Hindlimb muscle (tissue), 1 donor: ENCODE measurements at places on chromosomes 1 and 21. TPM values are rescaled to one million over a fixed set of nuclear protein-coding genes. Genes with fewer than 3 reads are reported as not detected.

The CFHR2 gene
- not detected for polyA plus RNA-seq

The FNDC10 gene
- polyA plus RNA-seq, result 3.0 TPM

The RHBDL2 gene
- polyA plus RNA-seq, result 0.76 TPM

The CFAP45 gene
- 0.40 TPM for polyA plus RNA-seq

The MRPL24 gene
- 64.6 TPM for polyA plus RNA-seq

The C8B gene
- polyA plus RNA-seq, result not detected

The SELL gene
- polyA plus RNA-seq, result 2.6 TPM

The FAM151A gene
- polyA plus RNA-seq, result 0.85 TPM

The GPR161 gene
- 12.5 TPM for polyA plus RNA-seq

The TAS1R2 gene
- not detected for polyA plus RNA-seq

The GIPC2 gene
- 0.94 TPM for polyA plus RNA-seq

The TINAGL1 gene
- 29.9 TPM for polyA plus RNA-seq

The OR14K1 gene
- not detected for polyA plus RNA-seq

The LIN9 gene
- polyA plus RNA-seq, result 7.0 TPM

The PPIAL4G gene
- 0.06 TPM for polyA plus RNA-seq

The PTGER3 gene
- polyA plus RNA-seq, result 1.2 TPM

The ACTL8 gene
- not detected for polyA plus RNA-seq

The NPPB gene
- polyA plus RNA-seq, result not detected

The C1orf226 gene
- 1.7 TPM for polyA plus RNA-seq

The C1orf174 gene
- polyA plus RNA-seq, result 16.7 TPM

The CD34 gene
- 151 TPM for polyA plus RNA-seq

The STUM gene
- 20.5 TPM for polyA plus RNA-seq

The FH gene
- 63.6 TPM for polyA plus RNA-seq

The CLCNKB gene
- not detected for polyA plus RNA-seq

The SGIP1 gene
- polyA plus RNA-seq, result 2.0 TPM

The CLIC6 gene
- not detected for polyA plus RNA-seq

The TTLL7 gene
- 26.6 TPM for polyA plus RNA-seq

The IRF6 gene
- 0.83 TPM for polyA plus RNA-seq

The PRELP gene
- polyA plus RNA-seq, result 3.1 TPM

The KCNE2 gene
- 0.75 TPM for polyA plus RNA-seq

The ABCA4 gene
- polyA plus RNA-seq, result 0.71 TPM

The MYBPH gene
- polyA plus RNA-seq, result 534 TPM

The CNR2 gene
- polyA plus RNA-seq, result 0.05 TPM
